ENCODE measurements at places on chromosomes 6 and 20.

GRCh38 chr6:87152526-87152955 is 2.8 kb upstream of the ZNF292 start:
- no peak for DNase-seq

DNA sequence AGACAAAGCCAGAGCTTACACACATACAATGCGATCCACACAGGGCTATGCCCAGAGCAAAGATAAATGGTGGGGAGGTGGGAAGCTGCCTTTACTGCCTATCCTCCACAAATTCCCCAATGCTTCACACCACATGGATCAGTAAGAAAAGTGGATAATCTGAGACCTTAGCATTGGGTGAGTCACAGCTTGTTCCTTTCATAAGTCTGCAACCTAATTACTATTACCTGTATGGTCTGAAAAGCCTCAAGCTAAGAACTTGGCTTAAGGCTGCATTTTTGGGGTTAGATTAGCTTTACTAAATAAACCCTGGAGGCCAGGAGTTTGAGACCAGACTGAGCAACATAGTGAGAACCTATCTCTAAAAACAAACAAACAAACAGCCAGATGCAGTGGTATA is 66.0 kb upstream of the BTBD3 start:
- DNase-seq: no peak

- peak; percentile 90 for DNase-seq
Measured at GRCh38 chr20:61731363-61732181, 334.1 kb downstream of the TAF4 start.

DNA sequence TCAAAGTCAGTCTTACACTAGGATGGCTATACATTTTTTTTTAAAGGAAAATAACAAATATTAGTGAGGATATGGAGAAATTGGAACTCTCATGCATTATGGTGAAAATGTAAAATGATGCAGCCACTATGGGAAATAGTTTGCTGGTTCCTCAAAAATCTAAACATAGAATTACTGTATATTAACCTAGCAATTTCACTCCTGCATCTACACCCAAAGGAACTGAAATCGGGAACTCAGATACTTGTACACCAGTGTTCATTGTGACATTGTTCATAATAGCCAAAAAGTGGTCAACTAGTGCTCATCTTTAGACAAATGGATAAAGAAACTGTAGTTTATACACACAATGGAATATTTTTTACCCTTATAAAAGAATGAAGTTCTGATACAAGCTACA is 110.7 kb downstream of the UTRN start:
- no peak for DNase-seq

GRCh38 chr6:116352515-116353471 is 18.0 kb upstream of the DSE start:
- DNase-seq: peak; percentile 33

GRCh38 chr20:8408587-8409307 is 276.7 kb downstream of the PLCB1 start:
- no peak for DNase-seq

DNA sequence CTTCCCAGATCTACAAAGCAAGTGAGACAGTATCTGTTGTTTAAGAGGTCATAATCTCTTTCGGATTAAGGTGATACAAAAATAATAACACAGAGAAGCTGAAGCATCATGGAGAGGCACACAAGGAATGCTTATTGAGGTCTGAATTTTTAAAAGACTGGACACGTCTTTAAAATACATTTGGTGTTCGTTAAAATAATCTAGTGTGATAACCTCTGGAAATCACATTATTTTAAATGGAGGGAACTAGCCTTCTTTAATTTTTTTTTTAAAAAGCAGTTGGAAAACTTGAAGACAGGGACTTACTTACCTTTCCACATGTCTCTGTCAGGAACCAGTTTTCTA is 1.9 kb upstream of the LRRC1 start:
- DNase-seq: no peak

DNA sequence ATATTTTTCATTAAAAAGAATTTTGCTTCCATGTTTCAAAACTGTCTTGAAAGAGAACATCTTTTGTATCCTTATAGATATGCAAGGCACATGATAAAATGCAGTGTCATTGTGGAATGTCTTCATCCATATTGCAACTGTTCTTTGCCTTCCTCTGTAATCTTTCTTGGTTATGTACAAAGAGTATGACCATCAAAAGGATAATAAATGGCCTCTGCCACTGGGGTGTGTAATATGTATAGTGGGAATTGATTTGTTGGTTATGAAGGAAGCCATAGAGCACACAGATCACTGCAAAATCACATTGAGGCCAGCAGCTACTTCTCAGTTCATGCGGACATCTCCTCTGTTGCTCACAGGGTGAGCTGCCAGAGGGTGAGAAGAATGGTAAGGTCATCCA is 703.5 kb downstream of the TFAP2A start:
- DNase-seq: no peak

- DNase-seq: peak; percentile 74
Measured at GRCh38 chr6:35181933-35182612, 31.7 kb upstream of the SCUBE3 start.

DNA sequence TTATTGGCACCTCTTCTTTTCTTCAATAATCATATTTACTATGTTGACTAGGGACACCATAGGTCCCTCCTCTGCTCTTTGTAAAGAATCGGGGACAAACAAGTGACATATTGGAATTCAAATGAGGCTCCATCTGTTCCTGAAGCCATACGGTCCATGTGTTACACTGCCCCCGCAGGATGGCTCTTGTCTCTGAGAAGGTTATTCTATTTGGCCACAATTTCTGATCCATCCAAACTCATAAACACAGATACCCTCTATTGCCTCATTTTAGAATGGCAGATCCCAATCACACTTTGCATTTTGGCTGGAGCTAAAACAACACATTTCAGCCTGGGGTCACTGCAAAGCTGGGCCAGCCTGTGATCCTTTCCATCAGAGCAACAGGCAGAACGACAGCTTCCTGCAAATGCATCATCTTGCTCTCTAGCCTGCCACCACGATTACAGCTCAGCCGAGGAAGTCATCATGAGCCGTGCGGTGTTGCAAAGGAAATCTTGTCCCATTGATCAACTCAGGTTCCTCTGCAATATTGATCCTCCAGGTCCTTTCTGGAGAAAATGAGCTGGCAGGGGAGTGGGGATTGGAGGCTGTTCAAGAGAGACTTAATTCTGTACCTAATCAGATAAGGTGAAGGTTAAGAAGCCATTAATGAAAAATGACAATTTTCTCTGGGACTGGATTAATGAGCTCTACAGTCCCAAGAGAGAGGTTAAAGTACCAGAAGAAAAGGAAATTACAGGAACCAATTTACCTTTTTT is 73.1 kb downstream of the AGPAT4 start:
- no peak for DNase-seq

DNA sequence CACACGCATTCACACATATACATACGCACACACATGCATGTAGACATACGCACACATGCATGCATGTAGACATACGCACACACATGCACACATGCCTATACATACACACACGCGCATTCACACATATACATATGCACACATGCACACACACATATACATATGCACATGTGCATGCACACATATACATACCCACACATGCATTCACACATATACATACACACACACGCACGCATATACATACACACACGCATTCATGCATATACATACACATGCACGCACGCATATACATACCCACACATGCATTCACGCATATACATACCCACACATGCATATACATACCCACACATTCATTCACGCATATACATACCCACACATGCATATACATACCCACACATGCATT is 80.5 kb downstream of the WDR27 start:
- DNase-seq: no peak

GRCh38 chr6:33320315-33321181 is 3.0 kb upstream of the ZBTB22 start:
- peak; percentile 78 for DNase-seq

DNA sequence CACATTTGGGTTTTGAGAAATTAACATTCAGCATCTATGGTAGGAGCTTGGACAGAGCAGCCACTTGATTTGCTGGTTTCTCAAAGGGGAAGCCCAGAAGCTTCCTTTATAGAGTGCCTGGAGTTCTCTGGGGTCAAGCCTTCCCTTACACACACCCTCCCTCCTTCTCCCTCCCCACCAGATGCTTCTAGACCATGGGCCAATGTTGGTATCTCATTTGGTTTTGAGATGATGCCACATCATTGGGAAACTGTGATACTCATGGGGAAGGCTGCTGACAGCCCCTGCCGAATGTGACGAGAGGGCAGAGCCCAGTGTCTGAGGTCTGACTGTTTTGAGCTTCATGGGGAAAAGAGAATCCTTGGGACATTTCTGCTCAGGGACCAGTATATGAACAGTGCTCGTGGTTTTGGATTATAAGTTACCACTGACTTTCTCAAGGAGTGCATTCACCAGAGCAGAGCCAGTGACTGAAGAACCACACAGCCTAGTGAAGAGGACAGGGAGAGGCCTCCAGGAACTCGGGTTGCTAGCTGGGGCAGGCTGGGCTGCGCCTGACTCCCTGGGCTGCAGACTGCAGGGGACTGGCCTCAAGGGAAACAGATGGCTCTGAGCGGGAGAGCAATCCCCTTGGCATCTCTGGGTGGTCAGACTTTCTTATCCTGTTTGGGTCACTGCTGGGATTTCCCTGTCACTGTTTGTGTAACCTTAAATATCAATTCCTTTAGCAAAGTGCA is 46.4 kb upstream of the CST5 start:
- DNase-seq: no peak

GRCh38 chr6:151075930-151076555 is 163.7 kb upstream of the AKAP12 start:
- DNase-seq: no peak

DNA sequence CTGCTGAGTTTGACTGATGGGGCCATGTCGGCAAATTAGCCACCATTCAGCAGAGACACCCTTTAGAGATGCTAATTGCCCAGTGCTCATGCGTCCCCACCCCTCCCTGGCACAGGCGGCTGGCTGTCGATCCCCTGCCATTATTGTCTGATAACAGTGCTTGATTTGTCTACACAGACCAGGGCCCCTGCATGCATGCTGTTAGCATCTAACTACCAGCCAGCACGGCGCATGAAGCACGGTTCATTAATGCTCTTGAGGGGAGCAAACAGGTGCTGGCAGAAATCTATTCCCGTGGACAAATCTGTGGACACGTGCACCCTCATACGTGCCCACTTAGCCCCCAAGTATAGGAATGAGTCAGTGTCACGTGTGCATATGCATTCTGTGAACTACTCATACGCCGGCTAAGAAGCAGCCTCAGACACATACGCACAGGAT is 32.2 kb downstream of the KCNB1 start:
- DNase-seq: no peak

GRCh38 chr6:111764238-111765175 is 108.7 kb downstream of the FYN start:
- no peak for DNase-seq

- DNase-seq: no peak
Measured at GRCh38 chr6:163935158-163935762, 520.7 kb downstream of the QKI start.

DNA sequence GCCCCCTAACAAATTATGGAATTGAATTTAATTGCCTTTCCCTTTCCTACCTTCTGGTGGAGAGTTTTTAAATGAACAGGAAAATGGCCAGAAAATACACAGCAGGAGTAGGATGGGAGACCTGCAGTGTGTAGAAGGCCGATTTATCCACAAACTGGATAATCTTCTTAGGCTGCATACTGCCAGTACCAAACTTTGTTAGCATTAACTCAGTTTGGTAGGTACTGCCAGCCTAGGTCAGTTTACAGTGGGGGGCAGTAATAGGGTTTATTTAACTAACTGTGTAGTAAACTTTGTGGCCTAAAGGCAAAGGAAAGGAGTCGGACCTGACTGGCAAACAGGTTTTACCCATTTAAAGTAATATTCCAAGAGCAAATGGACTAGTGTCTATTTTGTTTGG is 4.6 kb downstream of the NCOA3 start:
- DNase-seq: no peak

GRCh38 chr6:42777126-42777822 is 4.6 kb upstream of the BICRAL start:
- peak; percentile 51 for DNase-seq

GRCh38 chr6:90793771-90794170 is 206.9 kb upstream of the MAP3K7 start:
- DNase-seq: no peak

DNA sequence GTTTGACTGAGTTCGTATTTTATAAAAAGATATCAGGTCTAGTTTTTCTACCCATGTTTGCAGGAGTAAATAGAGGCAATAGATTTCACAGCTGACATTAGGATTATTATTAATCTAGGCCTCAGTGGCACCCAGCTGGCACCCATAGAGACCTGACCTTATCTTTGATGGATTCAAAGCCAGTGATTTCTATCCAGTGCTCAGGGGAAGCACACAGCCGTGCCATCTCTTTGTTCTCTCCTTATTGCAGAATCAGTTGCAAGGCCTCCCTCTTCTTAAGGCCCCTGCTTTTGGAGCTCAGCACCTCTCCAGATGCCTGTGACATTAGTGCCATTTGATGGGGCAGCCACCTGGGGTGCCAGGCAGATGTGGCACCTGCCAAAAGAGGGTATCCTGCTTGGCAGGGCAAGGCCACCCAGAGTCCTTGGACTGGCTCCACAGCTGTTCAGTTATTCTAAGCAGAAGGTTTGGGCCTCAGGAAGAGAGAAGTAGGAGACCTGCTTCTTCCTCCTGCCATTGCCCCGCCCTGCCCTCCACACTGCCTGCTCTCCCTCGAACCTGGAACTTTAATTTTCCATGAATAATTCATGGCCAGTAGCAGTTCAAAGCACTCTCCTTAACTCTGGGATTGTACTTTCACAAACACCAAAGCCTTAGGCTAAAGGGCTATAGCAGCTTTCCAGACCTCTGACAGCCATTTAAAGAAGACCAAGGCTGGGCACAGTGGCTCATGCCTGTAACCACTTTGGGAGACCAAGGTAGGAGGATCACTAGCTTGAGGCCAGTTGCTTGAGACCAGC is 206.3 kb downstream of the ZDHHC14 start:
- DNase-seq: no peak

- peak; percentile 22 for DNase-seq
Measured at GRCh38 chr20:7926767-7927166, 13.5 kb downstream of the HAO1 start.

GRCh38 chr6:140045116-140045515 is 670.7 kb upstream of the CITED2 start:
- DNase-seq: no peak

DNA sequence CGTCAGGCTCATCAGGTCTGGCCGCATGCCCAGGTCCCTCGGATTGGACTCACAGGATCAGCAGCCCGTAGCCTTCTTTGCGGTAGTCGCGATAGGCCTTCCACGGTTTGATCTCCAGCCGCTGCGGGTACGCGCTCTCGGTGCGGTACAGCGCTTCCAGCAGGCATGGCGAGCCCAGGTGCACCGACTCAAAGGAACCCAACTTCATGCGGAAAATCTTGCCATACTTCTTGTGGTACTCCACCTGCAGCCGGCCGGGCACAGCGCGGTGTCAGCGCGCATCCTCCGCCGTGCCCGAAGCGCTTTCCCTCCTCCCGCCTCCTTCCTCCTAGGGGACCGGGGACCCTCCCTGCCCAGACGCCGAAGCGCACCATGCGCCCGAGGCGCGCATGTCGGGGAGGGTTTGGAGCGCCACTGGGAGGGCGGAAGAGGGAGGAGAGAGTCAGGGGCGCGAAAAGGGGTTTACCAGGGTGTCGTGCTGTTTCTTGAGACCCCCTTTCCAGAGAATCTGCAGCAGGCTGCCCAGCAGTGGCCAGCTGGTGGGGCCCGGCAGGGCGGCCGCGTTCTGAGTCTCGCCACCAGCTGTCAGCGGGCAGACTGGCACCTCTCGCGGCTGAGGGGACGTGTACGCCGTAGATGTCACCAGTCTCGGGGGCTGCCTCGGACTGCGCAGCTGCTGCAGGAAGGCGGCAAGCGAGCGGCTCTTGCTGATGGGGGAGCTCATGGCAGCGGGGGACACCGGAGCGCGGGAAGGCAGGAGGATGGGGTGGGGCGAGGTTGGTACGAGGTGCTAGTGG is 732 bp downstream of the CYP24A1 start:
- DNase-seq: no peak
